ENCODE measurements at places on chromosomes 16 and 17. TPM values are rescaled to one million over a fixed set of nuclear protein-coding genes. Genes with fewer than 3 reads are reported as not detected.

TTYH2 gene
- 1.9 TPM for total RNA-seq

ATAD5 gene
- 5.2 TPM for total RNA-seq

HSF4 gene
- total RNA-seq: 15.7 TPM

SCGB1C2 gene
- total RNA-seq: not detected

HBM gene
- total RNA-seq: not detected

RHBDL1 gene
- 1.4 TPM for total RNA-seq
